Naive thymus-derived CD8-positive, alpha-beta T cell (primary cell): ENCODE measurements at places on chromosomes 5 and 9. TPM values are rescaled to one million over a fixed set of nuclear protein-coding genes. Genes with fewer than 3 reads are reported as not detected.

The RORB gene
- polyA plus RNA-seq: not detected

The RNF183 gene
- not detected for polyA plus RNA-seq

The SKP1 gene
- polyA plus RNA-seq: 1,312 TPM

The CD74 gene
- polyA plus RNA-seq: 415 TPM

The ENHO gene
- 0.24 TPM for polyA plus RNA-seq

The ZCCHC9 gene
- polyA plus RNA-seq: 19.0 TPM

The PCA3 gene
- not detected for polyA plus RNA-seq

The IL3 gene
- polyA plus RNA-seq: not detected

The SPARC gene
- polyA plus RNA-seq: not detected

The ANGPTL2 gene
- polyA plus RNA-seq: not detected

The EDIL3 gene
- polyA plus RNA-seq: not detected

The IQGAP2 gene
- 16.2 TPM for polyA plus RNA-seq

GRCh38 chr9:135290086-135290485 lies 189.5 kb upstream of the PPP1R26 start:
- H3K4me3 ChIP-seq: no peak overlapping the region
- DNase-seq: no peak
- peaks cover 6% of the 10 kb centered on the region for H3K27me3 ChIP-seq
- no peak overlapping the region for H3K27ac ChIP-seq
- H3K4me1 ChIP-seq: no peaks in the 10 kb centered on the region
- no peaks in the 10 kb centered on the region for H3K36me3 ChIP-seq

DNA sequence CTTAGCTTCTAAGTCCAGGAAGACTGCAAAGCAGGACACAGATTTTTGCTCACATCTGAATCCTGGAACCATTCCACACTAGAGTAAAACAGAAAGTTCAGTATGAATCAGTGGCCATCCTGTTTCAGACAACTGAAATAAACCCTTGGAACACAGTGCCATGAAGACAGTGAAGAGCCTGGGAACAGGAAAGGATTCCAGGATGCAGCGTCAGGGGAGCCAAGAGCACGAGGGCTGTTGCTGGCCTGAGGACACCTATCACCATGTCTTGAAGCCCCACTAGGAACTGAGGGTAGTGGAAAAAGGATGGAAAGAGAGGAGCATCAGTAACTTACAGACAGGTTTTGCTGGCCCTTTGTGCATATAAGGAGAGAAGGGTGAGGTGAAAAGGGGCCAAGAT lies 115.3 kb upstream of the FSTL4 start:
- H3K4me1 ChIP-seq: no peaks in the 10 kb centered on the region
- no peak overlapping the region for H3K27ac ChIP-seq
- peaks cover 13% of the 10 kb centered on the region for H3K36me3 ChIP-seq

DNA sequence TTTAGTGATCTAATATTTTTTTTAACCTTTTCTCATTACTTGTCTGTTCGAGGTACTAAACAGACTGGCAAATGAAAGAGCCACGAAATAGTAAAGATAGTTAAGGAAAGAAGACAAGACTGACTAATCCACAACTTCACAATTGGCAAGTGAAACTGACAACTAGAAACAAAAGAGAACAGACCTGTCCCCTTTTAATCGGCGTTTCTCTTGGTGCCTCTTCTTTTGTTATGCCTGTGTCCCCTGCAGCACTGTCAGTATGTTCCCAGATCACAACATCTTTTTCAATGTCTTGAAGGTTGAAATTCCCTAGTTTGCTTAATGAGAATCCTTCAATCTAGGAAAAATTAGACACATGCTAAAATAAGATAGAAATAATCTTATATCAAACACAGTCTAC lies 26.1 kb downstream of the TUT7 start:
- no peak overlapping the region for H3K27ac ChIP-seq
- no peak for DNase-seq
- H3K36me3 ChIP-seq: peaks cover 92% of the 10 kb centered on the region
- no peaks in the 10 kb centered on the region for H3K27me3 ChIP-seq

GRCh38 chr9:18935541-18935940 lies 97.5 kb downstream of the SAXO1 start:
- no peak overlapping the region for H3K27ac ChIP-seq
- H3K4me1 ChIP-seq: no peaks in the 10 kb centered on the region
- H3K27me3 ChIP-seq: peaks cover 8% of the 10 kb centered on the region
- peaks cover 2% of the 10 kb centered on the region for H3K36me3 ChIP-seq

DNA sequence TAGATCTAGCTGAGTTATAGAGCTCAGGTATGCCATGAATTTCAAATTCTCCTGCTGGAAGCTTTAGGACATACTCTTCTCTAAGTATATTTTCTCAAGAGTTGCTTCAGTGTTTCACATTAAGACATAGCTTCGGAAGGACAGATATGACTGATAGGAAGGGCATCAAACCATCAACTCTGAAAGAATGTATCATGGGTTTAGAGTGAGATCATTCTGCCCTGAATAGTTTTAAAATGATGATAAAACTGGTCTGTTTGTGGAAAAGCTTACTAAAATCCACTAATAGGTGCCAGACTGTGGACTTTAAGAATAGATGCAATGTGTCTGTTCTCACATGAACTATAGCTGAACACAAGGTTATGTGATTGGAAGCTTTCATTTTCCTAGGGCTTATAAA lies 8.4 kb downstream of the SPEF2 start:
- peaks cover 25% of the 10 kb centered on the region for H3K36me3 ChIP-seq
- no peak for DNase-seq
- no peaks in the 10 kb centered on the region for H3K27me3 ChIP-seq

DNA sequence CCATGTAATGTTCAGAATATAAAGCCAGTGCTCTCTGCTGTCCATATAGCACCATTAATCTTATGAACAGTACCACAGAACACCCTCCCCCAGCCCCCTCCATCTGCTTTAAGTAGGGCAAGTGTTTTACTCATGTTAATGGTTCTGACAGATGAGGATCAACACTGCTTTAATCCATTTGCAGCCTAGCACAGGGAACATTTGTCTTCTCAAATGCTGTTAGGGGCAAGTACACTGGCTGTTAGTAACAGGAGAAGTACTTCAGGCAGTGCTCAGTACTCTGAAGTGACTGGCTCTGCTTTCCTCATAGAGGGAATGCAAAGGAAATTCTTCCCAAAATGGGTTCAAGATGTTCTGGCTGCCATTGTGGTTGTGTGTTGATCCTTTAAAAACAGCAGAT lies 202.6 kb downstream of the DCP2 start:
- H3K27me3 ChIP-seq: peaks cover 5% of the 10 kb centered on the region
- H3K27ac ChIP-seq: no peak overlapping the region
- peaks cover 21% of the 10 kb centered on the region for H3K4me1 ChIP-seq
- no peaks in the 10 kb centered on the region for H3K36me3 ChIP-seq
- DNase-seq: no peak

GRCh38 chr5:97167435-97167834 lies 15.6 kb downstream of the RIOK2 start:
- H3K27me3 ChIP-seq: no peaks in the 10 kb centered on the region
- peaks cover 3% of the 10 kb centered on the region for H3K4me1 ChIP-seq
- peaks cover 13% of the 10 kb centered on the region for H3K36me3 ChIP-seq
- no peak overlapping the region for H3K4me3 ChIP-seq

DNA sequence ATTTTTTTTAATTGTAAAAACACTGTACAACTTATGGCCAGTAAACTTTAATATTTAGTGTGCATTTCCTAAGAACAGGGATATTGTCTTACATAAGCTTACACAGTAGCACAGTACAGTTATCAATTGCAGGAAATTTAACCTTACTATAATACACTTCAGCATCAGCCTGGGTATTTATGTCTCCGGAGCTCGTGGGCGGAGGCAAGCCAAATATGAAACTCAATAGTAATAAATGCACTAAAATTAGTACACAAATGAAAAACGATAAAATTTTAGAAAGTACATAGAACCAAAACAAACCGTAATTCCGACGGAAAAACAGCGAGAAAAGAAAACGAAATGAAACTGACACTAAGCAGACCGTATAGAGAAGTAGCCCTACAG lies 91.2 kb downstream of the ANXA2R start:
- peak overlapping the region; percentile 100 for H3K27ac ChIP-seq
- peaks cover 32% of the 10 kb centered on the region for H3K4me1 ChIP-seq
- H3K27me3 ChIP-seq: no peaks in the 10 kb centered on the region
- peaks cover 5% of the 10 kb centered on the region for H3K36me3 ChIP-seq

GRCh38 chr9:2159521-2160454 lies 144.6 kb downstream of the SMARCA2 start:
- peak overlapping the region; percentile 60 for H3K4me3 ChIP-seq
- no peaks in the 10 kb centered on the region for H3K27me3 ChIP-seq
- peak overlapping the region; percentile 70 for H3K27ac ChIP-seq
- DNase-seq: no peak
- peaks cover 38% of the 10 kb centered on the region for H3K36me3 ChIP-seq
- H3K4me1 ChIP-seq: peaks cover 64% of the 10 kb centered on the region

DNA sequence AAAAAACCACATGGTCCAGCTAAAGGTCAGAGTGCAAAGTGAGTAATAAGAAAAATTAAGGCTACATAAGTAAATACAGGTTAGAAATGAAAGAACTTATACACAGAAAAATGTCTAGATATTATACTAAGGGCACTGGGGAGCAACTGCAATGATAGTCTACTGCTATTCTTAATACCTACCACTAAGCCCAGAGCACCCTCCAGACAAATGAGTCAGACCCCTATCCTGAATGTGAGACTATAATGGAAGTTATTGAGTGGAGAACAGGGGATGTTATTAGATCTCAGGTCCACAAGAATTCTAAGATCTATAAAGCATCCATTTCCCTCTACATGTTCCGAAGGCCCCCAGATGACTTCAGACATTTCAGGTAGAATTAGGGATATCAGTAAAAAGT lies 438.3 kb downstream of the PRELID2 start:
- H3K27ac ChIP-seq: no peak overlapping the region
- no peak for DNase-seq
- peaks cover 4% of the 10 kb centered on the region for H3K36me3 ChIP-seq
- H3K4me1 ChIP-seq: no peaks in the 10 kb centered on the region
- no peak overlapping the region for H3K4me3 ChIP-seq

- peaks cover 4% of the 10 kb centered on the region for H3K4me1 ChIP-seq
- no peaks in the 10 kb centered on the region for H3K36me3 ChIP-seq
- H3K4me3 ChIP-seq: no peak overlapping the region
- H3K27ac ChIP-seq: no peak overlapping the region
Observed at GRCh38 chr9:114824110-114824509, 18.3 kb upstream of the TNFSF15 start.

DNA sequence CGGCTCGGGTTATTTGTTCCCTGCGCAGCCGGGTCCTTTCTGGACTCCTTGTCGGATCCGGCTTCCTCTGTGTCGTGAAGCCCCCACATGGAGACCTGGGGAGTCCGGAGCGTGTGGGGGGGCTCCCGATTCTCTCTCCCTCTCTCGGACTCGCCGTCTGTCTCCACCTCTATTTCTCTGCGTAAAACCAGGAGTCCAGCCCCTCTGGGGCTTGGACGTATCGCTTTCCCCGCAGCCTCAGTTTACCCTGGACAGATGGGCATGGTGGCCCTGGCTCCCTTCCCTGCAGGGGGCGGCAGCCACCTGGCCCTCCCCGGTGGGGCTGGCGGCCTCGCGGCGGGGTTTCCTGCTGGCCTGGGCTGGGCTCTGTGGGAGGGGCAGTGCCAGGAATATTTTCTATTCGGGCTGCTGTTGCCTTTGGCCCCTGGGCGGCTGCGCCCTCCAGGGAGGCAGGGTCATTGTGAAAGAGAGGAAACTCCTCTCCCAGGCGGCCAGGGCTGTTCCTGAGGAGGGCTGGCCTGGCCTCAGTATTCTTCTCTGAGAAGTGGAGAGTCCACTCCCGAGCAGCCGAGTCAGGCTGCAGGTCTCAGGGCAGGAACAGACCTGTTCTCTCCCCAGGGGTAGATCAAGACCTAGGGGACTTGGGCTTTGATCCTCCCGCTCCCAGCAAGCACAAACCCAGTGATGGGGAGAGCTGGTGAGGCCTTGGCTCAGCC lies 665 bp downstream of the ASS1 start:
- peak overlapping the region; percentile 74 for H3K4me3 ChIP-seq
- peaks cover 27% of the 10 kb centered on the region for H3K27me3 ChIP-seq
- no peak overlapping the region for H3K27ac ChIP-seq
- DNase-seq: no peak
- peaks cover 10% of the 10 kb centered on the region for H3K36me3 ChIP-seq

GRCh38 chr9:70954126-70954525 lies 167.3 kb downstream of the TRPM3 start:
- no peaks in the 10 kb centered on the region for H3K27me3 ChIP-seq
- no peaks in the 10 kb centered on the region for H3K36me3 ChIP-seq
- H3K27ac ChIP-seq: no peak overlapping the region
- no peak for DNase-seq
- no peaks in the 10 kb centered on the region for H3K4me1 ChIP-seq

GRCh38 chr5:179119415-179120170 lies 59.4 kb downstream of the ZNF354C start:
- no peaks in the 10 kb centered on the region for H3K36me3 ChIP-seq
- no peak overlapping the region for H3K4me3 ChIP-seq
- DNase-seq: no peak
- no peak overlapping the region for H3K27ac ChIP-seq
- no peaks in the 10 kb centered on the region for H3K27me3 ChIP-seq

DNA sequence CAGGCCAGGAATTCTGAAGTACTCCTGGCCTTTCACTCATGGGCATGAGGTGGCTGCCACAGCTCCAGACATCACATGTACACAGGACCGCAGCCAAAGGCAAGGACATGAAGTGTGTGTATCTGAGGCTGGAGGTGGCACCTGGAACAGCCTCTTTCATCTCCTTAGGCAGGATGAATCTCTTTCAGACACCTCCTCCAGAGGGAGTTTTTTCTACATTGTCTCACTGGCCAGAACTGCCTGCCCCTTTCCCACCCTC lies 142.8 kb downstream of the BARX1 start:
- H3K36me3 ChIP-seq: no peaks in the 10 kb centered on the region
- no peak for DNase-seq
- H3K27me3 ChIP-seq: peaks cover 19% of the 10 kb centered on the region
- H3K4me1 ChIP-seq: no peaks in the 10 kb centered on the region
- H3K4me3 ChIP-seq: no peak overlapping the region
- no peak overlapping the region for H3K27ac ChIP-seq

DNA sequence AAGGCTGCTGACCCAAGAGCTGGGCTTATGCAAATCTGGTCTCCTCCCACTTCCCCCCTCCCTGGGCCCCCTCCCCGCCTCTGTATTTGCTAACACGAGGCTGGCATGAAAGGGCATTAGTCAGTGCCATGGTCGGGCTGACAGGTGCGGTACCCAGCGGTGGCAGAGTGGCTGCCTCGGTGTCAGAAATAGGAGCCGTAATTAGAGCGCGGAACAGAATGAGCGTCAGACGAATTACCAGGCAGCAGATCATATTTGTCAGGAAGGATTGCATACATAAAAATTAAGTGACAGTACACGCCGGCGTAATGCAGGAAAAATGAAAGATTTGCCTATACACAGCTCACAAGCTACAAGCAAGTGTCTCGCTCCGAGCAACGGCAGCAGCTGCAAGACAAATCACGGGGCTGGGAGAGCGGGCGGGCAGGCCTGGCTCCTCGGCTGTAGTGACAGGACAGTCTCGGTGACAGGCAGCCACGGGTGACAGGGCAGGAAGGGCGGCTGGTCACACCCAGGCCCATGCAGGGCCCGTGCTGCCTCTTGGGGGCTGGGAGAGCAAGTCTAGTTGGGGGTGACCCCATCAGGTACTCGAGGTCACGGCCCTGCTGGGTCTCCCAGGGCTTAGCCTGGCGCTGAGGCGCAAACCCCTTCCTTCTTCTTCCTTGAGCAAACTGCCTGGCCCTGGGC lies 72.4 kb downstream of the NEK6 start:
- H3K27me3 ChIP-seq: no peaks in the 10 kb centered on the region
- no peaks in the 10 kb centered on the region for H3K4me1 ChIP-seq
- H3K4me3 ChIP-seq: no peak overlapping the region
- no peak for DNase-seq
- no peaks in the 10 kb centered on the region for H3K36me3 ChIP-seq
- no peak overlapping the region for H3K27ac ChIP-seq
